ENCODE measurements at places on chromosomes 6 and 20. TPM values are rescaled to one million over a fixed set of nuclear protein-coding genes. Genes with fewer than 3 reads are reported as not detected.

- H3K27ac ChIP-seq: no peak overlapping the region
- H3K4me3 ChIP-seq: no peak overlapping the region
- peak; percentile 67 for DNase-seq
- no peaks in the 10 kb centered on the region for H3K36me3 ChIP-seq
- no peaks in the 10 kb centered on the region for H3K27me3 ChIP-seq
- peaks cover 2% of the 10 kb centered on the region for H3K4me1 ChIP-seq
These were observed 29.1 kb upstream of the SERPINB9 start for GRCh38 chr6:2931970-2932748.

The C20orf202 gene
- total RNA-seq: 0.34 TPM

GRCh38 chr6:43990627-43991619, 136.3 kb downstream of the MRPL14 start:
- DNase-seq: peak; percentile 88
- H3K4me1 ChIP-seq: peaks cover 12% of the 10 kb centered on the region
- no peak overlapping the region for H3K27ac ChIP-seq
- H3K4me3 ChIP-seq: no peak overlapping the region
- H3K36me3 ChIP-seq: no peaks in the 10 kb centered on the region

GRCh38 chr6:9095729-9096128, 660.4 kb upstream of the SLC35B3 start:
- H3K27ac ChIP-seq: no peak overlapping the region
- H3K27me3 ChIP-seq: no peaks in the 10 kb centered on the region
- H3K36me3 ChIP-seq: no peaks in the 10 kb centered on the region
- no peak overlapping the region for H3K4me3 ChIP-seq
- no peaks in the 10 kb centered on the region for H3K4me1 ChIP-seq

GRCh38 chr6:158674342-158675131, 24.7 kb downstream of the SYTL3 start:
- no peak for DNase-seq
- H3K36me3 ChIP-seq: no peaks in the 10 kb centered on the region
- no peaks in the 10 kb centered on the region for H3K4me1 ChIP-seq
- no peak overlapping the region for H3K4me3 ChIP-seq
- H3K27ac ChIP-seq: no peak overlapping the region

The CFB gene
- total RNA-seq: 231 TPM

DNA sequence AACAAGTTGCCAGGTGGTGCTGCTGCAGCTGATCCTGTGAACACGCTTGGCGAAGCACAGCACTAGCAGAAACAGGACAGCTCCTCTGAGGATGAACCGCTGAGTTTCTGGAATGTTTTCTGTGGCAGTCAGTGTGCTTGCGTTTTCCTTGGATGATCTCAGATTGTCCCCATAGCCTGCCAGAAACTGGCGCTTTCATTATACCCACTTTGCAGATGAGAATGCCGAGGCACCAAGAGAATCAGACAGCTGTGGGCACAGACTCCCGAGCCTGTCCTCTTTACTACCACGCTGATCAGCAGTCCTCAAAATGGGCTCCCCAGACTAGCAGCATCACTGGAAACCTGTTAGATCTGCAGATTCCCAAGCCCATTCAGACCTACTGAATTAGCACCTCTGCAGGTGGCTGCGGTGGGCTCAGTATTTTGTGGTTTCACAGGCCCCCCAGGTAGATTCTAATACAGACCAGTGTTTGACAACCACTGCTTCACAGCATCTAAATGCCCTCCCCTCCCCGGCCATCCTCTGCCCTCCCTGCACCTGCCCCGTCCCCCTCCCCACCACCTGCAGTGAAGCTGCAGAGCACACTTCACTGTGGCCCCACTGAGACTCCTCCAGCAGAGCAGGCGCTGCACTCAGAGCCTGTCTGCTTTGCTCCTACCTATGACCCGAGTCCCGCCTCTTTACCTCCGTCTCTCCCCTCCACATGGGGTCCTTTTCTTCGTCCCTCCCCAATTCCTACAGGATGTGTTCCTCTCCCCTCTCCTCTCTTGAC, 29.6 kb downstream of the SPATA2 start:
- H3K4me3 ChIP-seq: no peak overlapping the region
- peaks cover 15% of the 10 kb centered on the region for H3K4me1 ChIP-seq
- no peak for DNase-seq
- H3K36me3 ChIP-seq: no peaks in the 10 kb centered on the region

The TNFRSF6B gene
- 4.1 TPM for total RNA-seq

GRCh38 chr6:155352811-155353210, 38.5 kb upstream of the TFB1M start:
- no peaks in the 10 kb centered on the region for H3K27me3 ChIP-seq
- no peak overlapping the region for H3K4me3 ChIP-seq
- no peak for DNase-seq
- H3K27ac ChIP-seq: no peak overlapping the region
- no peaks in the 10 kb centered on the region for H3K36me3 ChIP-seq

- peaks cover 6% of the 10 kb centered on the region for H3K4me1 ChIP-seq
- no peak overlapping the region for H3K4me3 ChIP-seq
- H3K27me3 ChIP-seq: no peaks in the 10 kb centered on the region
These were observed 8.7 kb downstream of the SNX21 start for GRCh38 chr20:45842169-45842812.

DNA sequence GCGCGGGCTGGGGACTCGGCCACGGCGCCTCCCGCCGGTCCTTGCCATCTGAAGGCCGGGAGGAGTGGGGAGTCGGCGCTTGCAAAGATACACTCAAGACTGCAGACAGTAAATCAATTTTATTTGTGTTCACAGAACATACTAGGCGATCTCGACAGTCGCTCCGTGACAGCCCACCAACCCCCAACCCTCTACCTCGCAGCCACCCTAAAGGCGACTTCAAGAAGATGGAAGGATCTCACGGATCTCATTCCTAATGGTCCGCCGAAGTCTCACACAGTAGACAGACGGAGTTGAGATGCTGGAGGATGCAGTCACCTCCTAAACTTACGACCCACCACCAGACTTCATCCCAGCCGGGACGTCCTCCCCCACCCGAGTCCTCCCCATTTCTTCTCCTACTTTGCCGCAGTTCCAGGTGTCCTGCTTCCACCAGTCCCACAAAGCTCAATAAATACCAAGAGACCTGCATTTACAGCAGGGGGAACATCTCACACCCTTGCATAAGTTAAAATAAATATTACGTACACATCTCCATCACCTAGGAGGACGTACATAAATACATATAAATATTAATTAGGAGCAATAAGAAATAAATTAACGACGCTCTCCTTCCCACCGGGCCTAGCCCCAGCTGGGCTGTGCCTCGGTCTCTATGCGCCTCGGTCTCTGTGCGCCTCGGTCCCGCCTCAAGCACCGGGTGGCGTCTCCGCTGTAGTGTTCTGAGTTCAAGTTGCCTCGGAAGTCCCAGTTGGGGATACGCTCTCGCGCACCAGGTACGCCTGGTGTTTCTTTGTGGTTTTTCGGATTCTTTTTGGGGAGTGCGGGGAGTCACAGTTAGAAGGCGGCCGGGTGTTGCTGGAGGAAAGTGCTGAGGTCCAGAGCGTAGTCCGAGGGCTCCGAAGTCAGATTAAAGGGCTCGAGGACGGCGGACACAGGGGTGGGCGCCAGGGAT, 889 bp upstream of the FLOT1 start:
- DNase-seq: peak; percentile 40
- peak overlapping the region; percentile 60 for H3K4me3 ChIP-seq
- no peaks in the 10 kb centered on the region for H3K27me3 ChIP-seq

The MAFB gene
- 7.9 TPM for total RNA-seq

DNA sequence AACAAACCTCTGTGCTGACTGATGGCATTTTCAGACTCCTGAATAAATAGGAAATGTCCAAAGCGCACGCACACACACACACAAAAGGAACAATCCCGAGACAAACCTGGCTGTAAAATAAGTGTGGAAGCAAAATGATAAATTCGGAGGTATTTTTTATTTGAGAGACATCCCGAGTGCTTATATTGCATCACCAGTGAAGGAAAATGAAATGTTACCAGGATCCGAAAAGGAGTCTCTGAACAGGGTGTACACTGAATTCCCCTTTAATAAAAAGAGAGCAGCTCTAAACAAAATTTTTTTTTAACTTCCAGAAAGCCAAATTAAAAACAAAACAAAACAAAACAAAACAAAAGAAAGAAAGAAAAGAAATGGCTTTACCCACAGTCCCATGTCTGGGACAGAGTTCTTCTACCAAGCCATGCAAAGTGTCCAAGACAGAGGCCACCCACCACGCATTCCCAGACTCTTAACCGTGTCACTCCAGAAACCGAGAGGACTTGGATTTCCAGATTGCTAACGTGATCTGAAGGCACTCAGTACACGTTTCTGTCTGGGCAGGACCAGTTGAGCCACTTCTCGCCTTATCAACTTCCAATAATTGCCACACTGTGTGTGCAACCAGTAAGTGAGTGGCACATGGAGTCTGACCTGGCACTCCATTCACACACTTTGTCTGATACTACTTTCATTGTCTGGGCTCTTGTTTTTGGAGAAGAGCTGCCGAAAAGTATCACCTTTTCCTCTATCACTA, 817 bp downstream of the ME1 start:
- no peaks in the 10 kb centered on the region for H3K36me3 ChIP-seq
- peak overlapping the region; percentile 88 for H3K27ac ChIP-seq
- no peaks in the 10 kb centered on the region for H3K27me3 ChIP-seq
- H3K4me3 ChIP-seq: peak overlapping the region; percentile 45
- peak; percentile 14 for DNase-seq

The SEL1L2 gene
- not detected for total RNA-seq

GRCh38 chr20:37351689-37352607, 6.0 kb downstream of the SRC start:
- no peak overlapping the region for H3K27ac ChIP-seq
- no peaks in the 10 kb centered on the region for H3K27me3 ChIP-seq
- H3K36me3 ChIP-seq: no peaks in the 10 kb centered on the region

GRCh38 chr6:35558571-35558970, 45.9 kb upstream of the TULP1 start:
- H3K27me3 ChIP-seq: no peaks in the 10 kb centered on the region
- H3K4me1 ChIP-seq: peaks cover 7% of the 10 kb centered on the region
- H3K36me3 ChIP-seq: no peaks in the 10 kb centered on the region
- no peak overlapping the region for H3K4me3 ChIP-seq
- DNase-seq: no peak

GRCh38 chr6:6631534-6632276, 43.2 kb downstream of the LY86 start:
- no peaks in the 10 kb centered on the region for H3K36me3 ChIP-seq
- no peak overlapping the region for H3K4me3 ChIP-seq
- H3K27ac ChIP-seq: no peak overlapping the region
- H3K27me3 ChIP-seq: no peaks in the 10 kb centered on the region

DNA sequence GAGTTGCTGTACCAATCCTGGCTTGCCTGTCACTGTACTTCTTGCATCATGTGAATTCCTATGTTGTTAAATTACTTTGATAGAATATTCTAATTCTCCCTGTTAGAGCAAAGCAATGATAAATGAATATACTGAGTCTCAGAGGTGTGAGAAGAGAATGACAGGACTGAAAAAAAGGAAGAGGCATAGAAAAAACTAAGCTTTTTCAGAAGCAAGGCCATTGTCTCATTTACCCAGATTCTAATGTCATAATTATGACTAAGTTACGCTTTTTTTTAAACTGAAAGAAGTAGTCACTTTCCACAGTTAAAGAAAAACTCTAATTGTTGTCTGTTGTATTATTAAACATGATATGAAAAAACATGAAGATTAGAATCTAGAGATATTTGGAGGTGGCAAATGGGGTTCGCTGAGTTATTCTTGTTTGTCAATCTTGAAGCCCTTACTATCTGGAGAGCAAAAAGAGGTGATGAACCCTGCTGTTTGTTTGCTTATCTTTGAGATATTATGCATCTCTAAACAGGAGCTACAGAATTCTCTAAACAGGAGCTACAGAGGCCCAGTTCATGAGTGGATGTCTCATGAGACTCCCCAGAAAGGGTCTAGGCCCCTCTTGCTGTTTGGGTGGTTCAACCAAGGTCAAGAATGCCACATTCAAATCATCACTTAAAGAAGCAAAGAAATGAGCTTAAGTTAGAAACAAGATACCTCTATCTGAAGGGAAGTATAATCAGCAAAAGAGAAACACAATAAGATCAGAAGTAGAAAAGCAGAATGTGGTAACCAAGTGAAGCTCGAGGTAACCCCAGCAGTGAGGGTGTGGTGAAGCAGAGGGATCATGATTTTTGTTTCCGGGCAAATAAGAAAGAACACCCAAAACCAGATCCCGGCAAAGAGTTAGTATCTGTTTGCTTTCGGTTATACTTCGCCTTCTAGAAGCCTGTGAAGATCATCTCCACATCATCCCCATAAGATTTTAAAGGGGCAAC, 33.3 kb upstream of the THEMIS start:
- DNase-seq: no peak
- H3K27me3 ChIP-seq: no peaks in the 10 kb centered on the region
- no peak overlapping the region for H3K27ac ChIP-seq
- H3K4me3 ChIP-seq: no peak overlapping the region

The LTA gene
- not detected for total RNA-seq

GRCh38 chr20:44195605-44196004, 8.6 kb upstream of the JPH2 start:
- H3K36me3 ChIP-seq: no peaks in the 10 kb centered on the region
- no peak overlapping the region for H3K4me3 ChIP-seq
- no peak overlapping the region for H3K27ac ChIP-seq

- no peak overlapping the region for H3K4me3 ChIP-seq
- no peaks in the 10 kb centered on the region for H3K36me3 ChIP-seq
- H3K27ac ChIP-seq: no peak overlapping the region
- DNase-seq: no peak
These were observed 22.3 kb downstream of the TPBG start for GRCh38 chr6:82385961-82386360.

DNA sequence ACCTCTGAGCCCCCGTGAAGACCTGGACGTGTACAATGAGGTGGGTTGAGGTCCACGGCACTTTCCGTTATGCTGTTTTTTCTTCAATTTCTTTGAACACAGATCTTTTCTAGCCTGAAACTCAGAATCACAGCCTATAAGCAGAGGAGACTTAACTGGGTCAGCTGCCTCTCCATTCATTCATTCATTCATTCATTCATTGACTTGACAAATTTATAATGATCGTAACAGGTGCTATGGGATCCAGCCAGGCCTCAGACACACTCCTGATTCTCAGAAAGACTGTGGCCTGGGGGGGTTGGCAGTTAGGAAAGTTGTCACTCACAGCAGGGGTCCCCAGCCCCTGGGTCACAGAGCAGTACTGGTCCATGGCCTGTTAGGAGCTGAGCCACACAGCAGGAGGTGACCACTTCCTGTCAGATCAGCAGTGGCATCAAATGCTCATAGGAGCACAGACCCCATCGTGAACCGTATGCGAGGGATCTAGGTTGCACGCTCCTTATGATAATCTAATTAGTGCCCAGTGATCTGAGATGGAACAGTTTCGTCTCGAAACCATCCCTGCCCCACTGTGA, 38.6 kb upstream of the IRF4 start:
- H3K27me3 ChIP-seq: no peaks in the 10 kb centered on the region
- no peaks in the 10 kb centered on the region for H3K4me1 ChIP-seq
- H3K27ac ChIP-seq: no peak overlapping the region
- no peak overlapping the region for H3K4me3 ChIP-seq

The DUSP15 gene
- 9.3 TPM for total RNA-seq

- no peak for DNase-seq
- no peak overlapping the region for H3K27ac ChIP-seq
- H3K36me3 ChIP-seq: no peaks in the 10 kb centered on the region
- no peaks in the 10 kb centered on the region for H3K27me3 ChIP-seq
- no peaks in the 10 kb centered on the region for H3K4me1 ChIP-seq
These were observed 138.1 kb upstream of the PTPN1 start for GRCh38 chr20:50371878-50372769.

GRCh38 chr20:62419759-62420158, 7.6 kb downstream of the RBBP8NL start:
- H3K36me3 ChIP-seq: no peaks in the 10 kb centered on the region
- no peak for DNase-seq
- H3K4me1 ChIP-seq: no peaks in the 10 kb centered on the region
- no peaks in the 10 kb centered on the region for H3K27me3 ChIP-seq
- no peak overlapping the region for H3K27ac ChIP-seq

All from ovary (tissue), 10 donors.